ENCODE measurements at places on chromosomes 1 and 21. TPM values are rescaled to one million over a fixed set of nuclear protein-coding genes. Genes with fewer than 3 reads are reported as not detected.

Gene PROK1
- not detected for total RNA-seq

Gene LAPTM5
- under 0.01 TPM for total RNA-seq

Gene PRAMEF4
- not detected for total RNA-seq

Gene RIPPLY3
- total RNA-seq = not detected
